ENCODE measurements at places on chromosomes 12 and 14.

- no peak for DNase-seq
Measured at GRCh38 chr14:83991666-83992065, 1538.3 kb upstream of the FLRT2 start.

GRCh38 chr14:92963301-92964123, 40.6 kb downstream of the CHGA start:
- DNase-seq = no peak

- no peak for DNase-seq
Measured at GRCh38 chr12:108665608-108666202, 32.0 kb upstream of the SELPLG start.

- no peak for DNase-seq
Measured at GRCh38 chr12:118581371-118581770, 205.0 kb downstream of the SUDS3 start.

DNA sequence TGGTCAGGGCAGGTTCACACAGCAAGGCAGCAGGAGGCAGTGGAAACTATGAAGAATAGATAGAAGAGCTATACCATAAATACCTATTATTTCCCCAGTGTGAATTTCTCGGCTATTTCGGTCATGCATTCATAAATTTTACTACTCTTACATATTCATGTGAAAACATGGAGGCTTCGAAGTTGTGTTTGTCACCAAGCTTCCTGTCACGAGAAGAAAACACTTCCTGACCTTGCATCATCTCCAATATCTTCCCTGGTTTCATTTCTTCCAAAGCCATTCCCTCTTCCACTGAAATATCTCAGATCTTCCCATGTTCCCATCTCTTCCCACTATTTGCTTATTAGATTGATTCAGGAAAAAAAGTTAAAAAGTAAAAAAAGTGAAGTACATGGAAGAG, 80.4 kb downstream of the CPNE8 start:
- no peak for DNase-seq

DNA sequence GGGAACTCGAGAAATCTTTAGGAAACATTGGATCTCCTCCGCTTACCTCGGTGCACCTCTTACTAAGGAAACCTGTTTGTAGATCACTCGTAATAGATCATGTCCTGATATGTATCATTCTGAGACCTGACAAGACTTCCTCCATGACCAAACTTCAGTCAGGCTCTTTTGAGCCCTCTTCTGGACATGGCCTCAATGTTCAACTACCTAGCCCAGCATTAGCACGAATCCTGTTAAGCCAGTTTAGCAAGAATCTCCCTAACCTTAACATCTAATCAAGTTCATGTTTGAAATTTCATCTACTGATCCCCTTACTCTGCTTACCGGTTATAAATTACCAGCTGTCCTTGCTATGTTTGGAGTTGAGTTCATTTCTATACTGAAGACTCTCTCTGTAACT, 713.9 kb upstream of the USP15 start:
- no peak for DNase-seq

- no peak for DNase-seq
Measured at GRCh38 chr12:43805149-43805859, 813 bp downstream of the TWF1 start.

DNA sequence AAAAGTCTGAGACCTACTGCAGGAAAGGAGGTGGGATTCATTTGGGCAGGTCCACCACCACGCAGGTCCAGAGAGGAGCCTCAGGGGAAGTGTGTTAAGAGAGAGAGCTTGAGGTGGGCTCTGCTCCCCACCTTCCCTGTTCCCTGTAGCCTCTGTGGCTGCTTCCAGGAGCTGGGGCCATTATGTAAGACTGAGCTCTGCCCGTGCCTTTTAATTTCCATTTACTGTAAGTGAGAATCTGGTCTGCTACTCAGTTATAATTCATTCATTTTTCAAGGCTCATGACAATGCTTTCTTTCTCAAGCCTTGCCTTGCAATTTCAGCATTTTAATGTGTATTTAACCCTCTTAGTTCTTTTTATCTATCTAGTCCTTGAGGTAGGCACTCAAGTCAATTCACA, 8.3 kb downstream of the SLC4A8 start:
- DNase-seq = no peak

GRCh38 chr12:26046906-26047305, 77.9 kb downstream of the BHLHE41 start:
- DNase-seq = no peak

DNA sequence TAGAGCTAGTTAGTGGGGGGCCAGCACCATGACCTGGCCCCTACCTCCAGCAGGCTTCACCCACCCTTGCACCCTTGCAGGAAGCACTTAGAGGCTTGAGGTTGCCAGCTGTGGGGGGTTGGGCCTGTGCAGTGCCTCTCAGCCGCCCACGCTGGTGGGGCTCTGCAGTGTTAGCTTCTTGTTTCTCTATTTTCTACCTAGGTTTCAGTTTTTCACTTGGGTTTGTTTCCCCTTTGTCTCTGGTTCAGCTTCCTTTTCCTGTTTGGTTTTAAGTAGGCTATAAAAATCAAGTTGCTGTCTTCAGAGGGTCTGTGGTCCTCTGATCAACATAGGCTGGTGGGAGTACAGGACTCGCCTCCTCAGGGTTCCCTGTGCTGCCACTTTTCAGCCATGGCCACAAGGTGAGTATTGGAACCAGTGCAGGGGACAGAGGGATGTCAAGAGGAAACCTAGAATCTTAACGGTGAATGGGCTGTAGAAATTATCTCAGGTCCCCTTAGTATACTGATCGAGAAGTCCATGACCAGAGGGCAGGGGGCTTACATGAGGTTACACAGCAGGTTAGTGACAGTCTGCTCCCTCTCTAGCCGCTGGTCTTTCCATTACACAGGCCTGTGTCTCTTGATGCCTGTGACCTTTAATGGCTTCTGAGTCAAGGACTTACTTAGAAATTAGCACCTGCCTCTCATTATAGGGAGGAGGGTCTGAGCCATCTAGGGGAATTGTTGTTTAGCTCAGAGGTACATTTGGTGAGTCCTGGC, at the start of gene EVL:
Gene EVL, plus strand, starts transcription at position 312 of the 761 bp plus-strand sequence. Its CDS starts 79 bp downstream, at position 391.
- peak; percentile 78 for DNase-seq

DNA sequence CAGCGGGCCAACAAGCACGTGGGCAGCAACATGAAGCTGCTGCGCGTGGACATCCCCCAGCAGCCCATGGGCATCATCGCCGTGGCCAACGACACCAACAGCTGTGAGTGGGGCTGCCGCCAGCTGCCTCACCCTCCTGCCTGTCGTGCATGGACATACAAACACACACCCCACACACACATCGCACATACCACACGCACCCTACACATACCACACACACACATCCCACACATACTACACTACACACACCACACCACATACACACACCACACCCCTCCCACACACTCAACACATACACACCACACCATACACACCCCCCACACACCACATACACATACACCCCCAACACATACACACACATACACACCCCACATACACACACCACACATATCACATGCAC, 25.2 kb upstream of the NXPH4 start:
- no peak for DNase-seq

DNA sequence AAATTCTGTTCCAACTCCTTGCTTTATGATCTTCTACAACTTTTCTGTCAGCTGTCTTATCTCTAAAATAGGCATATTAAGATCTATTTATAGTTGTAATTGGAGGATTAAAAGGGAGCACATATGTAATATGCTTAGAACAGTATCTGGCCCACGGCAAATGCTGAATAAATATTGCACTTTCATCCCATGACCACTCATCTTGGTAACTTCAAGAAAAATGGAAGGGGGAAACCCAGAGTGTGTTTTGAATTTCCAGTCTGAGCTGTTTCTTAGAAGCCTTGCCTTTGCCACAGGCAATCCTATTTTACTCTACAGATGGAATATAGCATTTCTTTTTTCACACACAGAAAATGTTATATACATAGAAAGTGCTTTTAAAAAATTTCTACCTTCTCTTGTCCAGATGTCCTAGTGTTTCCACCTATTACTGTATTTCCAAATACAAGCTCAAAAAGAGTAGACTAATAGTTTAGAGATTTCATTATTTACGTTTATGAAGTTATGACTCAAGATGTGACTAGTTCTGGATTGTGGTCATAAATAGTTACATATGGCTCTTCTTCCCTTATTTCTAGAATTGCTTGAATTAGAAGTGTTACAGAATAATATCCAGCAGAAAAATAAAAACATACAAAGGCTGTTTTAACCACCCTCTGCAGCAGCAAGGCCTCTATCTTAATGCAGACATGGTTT, 6.2 kb upstream of the STXBP6 start:
- no peak for DNase-seq

GRCh38 chr12:12182703-12183365, 84.0 kb downstream of the LRP6 start:
- DNase-seq = no peak

DNA sequence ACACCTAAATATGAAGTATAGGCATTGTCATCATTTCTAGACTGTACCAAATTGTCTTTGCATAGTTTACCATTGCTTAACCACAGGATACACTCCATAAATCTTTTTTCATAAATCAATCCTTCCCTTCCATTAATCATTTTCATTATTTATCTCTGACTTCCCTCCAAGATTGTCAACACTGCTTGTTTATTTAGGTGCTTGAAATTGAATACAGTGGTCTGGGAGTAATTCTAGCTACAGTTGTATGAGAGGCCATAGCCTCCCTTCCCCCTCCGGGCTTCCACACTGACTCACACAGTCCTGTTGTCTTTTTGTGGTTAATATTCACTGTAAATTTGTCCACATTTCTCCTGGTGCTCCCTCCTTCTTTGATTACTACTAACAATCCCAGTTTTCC, 114.2 kb upstream of the ARID2 start:
- DNase-seq = no peak

DNA sequence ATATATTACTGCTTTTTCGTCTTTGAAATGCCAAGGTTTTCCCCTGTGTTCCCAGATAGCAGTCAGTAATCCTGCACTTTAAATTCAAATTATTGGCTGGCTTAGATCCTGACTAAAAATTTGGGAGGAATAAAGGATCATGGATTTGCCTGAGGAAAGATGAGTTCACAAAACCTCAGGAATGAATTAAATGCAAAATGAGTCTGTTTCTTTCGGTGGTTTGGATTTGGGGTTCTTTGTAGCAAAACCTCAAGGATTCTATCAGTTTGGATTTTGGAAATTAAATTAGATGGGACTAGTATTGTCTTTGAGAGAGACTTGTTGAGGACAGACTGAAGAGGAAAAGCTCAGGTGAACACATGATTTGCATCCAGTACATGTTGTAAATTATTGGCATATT, 36.1 kb downstream of the PPFIBP1 start:
- no peak for DNase-seq

DNA sequence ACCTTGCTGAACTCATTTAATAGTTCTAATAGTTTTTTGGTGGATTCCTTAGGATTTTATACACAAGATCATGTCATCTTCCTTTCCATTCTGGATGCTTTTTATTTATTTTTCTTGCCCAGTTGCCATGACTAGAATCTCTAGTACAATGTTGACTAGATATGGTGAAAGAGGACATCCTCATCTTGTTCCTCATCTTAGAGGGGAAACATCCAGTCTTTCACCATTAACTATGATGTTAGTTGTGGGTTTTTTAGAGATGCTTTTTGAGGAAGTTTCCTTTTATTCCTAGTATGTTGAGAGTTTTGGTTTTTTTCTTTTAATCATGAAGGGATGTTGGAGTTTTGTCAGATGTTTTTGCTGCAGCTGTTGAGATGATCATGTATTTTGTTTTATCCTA, 8.7 kb downstream of the ANKRD13A start:
- DNase-seq = no peak

DNA sequence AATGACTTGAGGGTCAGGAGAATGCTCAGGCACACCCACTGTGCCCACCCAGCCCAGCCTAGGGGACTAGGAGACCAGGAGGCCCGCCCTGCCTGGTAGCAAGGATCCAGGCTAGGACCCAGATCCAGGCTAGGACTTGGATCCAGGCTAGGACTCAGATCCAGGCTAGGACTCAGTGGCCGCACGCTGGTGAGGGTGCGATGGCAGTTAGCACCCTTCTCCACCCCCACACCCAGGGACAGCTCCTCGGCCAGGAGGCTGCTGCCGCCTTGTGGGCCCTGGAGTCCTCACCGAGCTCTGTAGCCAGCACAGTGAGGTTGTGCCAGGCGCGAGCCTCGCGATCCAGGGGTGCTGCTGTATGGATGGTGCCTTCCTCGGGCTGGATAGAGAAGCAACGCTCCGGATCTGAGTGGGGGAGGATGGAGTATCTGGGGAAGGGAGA, 5.1 kb downstream of the CDH24 start:
- no peak for DNase-seq

DNA sequence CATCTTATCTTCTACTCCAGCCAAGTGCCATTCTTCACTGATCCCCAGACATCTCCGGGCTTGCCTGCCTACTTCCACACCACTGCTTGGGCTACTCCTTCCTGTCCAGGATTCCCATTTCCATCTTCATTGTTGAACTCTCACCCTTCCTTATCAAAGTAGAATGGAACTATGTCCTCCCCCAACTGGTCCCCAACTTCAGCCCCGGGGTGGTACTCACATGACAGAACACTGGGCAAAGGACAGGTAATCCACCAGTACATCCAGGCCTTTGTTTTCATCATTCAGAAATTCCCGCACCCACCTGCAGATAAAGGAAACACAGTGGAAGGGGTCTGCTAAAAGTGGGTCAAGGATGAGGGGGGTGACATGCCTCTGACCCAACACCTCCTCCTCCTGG, 38.4 kb downstream of the PRPF40B start:
- DNase-seq = no peak

GRCh38 chr14:71320734-71321573, 413.7 kb downstream of the PCNX1 start:
- peak; percentile 57 for DNase-seq

DNA sequence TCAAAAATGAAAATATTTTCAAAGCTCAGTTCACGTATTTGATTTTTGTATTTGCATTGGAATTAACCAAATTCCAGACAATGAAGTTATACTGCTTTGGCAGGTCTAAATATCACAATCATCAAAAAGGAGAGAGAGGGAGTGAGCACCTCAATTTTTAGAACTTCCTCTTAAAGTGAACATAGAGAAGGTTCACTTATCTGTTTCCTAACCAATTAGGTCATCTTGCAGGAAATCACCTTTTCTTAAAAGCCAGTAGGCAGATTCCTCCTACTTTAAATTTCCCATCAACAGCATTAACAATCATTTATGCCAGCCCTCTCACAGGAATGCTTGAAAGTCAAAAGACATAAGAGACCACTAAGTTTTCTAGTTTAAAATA, 388.7 kb downstream of the ZFP36L1 start:
- no peak for DNase-seq

DNA sequence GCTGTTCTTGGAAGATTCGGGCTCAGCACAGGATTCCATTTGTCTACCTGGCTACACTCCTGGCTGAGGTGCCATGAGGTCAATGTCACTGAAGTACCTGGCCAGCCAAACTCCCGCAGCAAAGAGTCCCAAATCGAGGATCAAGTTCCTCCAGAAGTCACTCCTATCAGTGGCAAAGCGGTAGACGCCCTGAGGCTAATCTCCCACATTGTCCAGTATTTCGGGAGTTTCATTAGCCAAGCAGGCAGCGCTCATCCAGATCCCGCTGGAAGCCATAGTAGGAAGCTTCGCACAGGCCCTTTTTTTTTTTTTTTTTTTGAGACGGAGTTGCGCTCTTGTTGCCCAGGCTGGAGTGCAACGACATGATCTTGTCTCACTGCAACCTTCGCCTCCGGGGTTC, 8.9 kb upstream of the AACS start:
- no peak for DNase-seq
